Urinary bladder (tissue), 4 donors: ENCODE measurements at places on chromosomes 16 and 17.

DNA sequence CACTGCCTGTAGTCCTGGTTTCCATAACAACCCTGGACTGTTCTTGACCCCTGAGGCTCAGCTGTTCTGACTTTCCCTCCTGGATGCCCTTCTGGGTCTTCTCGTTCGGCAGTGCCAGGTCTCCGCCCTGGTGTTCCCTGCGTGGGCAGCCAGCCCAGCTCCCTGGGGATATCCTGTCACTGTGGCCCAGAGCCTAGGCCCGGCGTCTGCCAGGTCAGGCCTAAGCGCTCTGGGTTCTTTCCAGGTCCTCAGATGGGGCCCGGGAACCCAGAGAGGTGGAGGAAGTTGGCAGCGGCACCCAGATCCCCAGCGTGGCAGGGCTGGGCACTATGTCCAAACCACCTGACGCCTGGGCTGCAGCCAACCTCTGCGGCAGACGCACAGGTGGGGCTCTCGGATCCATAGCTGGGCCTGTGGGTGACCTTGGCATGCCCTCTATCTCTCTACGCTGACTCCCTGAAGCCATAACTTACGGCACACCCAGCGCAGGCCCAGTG lies 12.5 kb upstream of the ATP2A3 start:
- DNase-seq, result no peak

GRCh38 chr16:70508752-70509151 lies 14.6 kb downstream of the COG4 start:
- no peak for DNase-seq

GRCh38 chr17:79830763-79831264 lies 8.4 kb downstream of the CBX4 start:
- DNase-seq, result no peak

DNA sequence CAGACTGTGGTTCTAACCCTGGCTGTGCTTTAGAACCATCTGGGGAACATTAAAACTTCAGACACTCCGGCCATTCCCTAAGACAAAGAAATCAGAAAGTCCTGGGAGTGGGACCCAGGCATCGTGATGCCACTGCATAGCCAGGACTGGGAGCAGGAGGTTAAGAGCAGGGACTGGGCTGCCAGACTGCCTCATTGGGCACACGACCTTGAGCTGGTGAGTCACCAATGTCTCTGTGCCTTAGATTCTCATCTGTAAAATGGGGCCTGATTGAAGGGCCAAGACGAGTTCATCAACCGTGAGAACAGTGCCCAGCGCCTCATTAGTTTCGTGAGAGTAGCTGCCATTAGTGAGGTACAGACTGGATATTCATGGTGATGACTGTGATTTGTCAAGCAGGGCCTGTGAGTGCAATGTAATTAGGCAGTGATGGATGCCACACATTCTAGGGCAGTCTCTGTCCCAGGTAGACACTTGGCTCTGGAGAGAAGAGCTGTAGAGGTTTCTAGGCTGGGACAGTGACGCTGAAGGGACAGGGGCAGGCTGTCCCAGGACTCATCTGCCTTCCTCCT lies 196.8 kb downstream of the NTN1 start:
- DNase-seq, result no peak

GRCh38 chr17:72766761-72767356 lies 325.6 kb downstream of the SLC39A11 start:
- DNase-seq, result no peak

- DNase-seq, result no peak
These were observed 18.0 kb downstream of the C17orf75 start for GRCh38 chr17:32323811-32324491.

DNA sequence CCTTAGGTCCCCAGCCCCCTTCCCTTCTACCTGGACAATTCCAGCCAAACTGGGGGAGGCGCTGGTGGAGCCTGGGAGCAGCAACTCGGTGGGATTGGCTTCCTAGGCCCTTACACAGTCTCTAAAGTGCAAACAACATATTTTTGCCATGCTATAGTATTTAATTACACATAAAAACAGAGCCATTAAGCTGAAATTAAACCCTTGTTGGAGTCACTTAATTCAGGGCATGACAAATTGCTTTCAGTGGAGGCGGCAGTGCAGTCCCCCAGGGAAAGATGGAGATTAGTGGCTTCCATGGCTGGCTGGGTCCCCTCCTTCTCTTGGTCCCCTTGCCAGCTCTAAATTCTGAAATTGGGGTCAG lies 17.3 kb downstream of the IGFBP4 start:
- DNase-seq, result no peak

DNA sequence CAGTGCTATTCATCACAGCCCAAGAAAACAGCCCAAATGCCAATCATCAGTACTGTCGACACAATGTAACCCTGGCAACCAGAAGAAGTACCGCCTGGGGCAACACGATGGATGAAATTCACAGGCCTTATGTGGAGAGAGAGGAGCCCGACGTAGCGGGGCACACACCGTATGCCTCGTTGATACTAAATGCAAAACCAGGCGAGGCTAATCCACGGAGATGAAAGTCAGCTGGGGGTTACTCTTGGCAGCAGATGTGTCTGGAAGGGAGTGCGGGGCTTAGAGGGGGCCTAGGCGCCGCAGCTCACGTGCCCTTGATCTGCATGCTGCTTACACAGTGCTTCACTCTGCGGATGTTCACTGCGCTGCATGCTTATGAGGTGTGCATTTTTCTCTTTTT lies 29.8 kb downstream of the ITGAE start:
- no peak for DNase-seq

DNA sequence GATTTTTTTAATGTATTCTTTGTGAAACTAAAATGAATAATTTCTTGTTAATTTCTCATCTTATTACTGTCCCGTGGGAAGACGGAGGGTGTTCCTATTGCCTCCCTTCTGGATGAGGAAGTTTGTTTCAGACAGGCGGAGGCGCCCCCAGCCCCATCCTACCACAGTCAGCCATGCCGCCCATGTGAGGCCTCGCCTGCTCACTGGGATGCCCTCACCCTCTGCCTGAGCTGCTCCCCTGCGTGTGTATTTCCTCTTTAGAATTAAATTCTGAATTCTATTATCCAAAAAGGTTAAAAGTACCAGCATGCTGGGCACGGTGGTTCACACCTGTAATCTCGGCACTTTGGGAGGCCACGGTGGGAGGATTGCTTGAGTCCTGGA lies 14.0 kb downstream of the KCTD2 start:
- DNase-seq, result no peak

DNA sequence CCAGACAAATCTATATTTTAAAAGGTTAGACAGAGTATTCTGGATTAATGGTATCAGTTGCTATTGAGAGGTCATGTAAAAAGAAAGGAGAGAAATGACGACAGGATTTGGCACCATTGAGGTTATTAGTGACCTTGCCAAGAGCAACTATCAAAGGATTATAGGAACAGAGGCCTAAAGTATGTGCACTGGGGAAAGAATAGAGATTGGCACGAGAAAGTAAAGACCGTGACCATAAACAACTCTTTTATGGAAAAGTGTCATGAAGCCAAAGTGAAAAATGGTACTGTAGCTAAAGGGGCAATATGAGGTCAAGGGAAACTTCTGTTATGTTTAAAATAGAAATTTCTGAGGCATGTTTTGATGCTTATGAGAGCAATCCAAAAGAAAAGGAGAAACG lies 115.2 kb upstream of the KIF2B start:
- DNase-seq, result no peak

DNA sequence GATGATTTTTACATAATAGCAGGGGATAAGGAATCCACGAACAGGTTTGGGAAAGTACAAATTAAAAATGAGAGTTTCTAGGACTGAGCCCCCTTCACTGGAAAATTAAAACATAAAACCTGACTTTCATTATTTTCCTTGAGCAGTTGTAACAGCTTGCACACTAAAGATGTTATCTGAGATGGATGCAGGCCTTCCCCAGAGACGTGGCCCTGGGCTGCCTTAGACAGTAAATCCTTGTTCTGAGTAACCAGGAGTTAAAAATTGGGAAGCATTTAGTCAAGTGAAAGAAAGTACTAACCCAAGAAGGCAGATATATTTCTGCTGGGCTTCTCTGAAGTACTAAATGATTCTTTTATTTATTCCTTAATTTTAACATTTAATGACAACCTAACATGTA lies 432.2 kb upstream of the KIF2B start:
- DNase-seq, result no peak

DNA sequence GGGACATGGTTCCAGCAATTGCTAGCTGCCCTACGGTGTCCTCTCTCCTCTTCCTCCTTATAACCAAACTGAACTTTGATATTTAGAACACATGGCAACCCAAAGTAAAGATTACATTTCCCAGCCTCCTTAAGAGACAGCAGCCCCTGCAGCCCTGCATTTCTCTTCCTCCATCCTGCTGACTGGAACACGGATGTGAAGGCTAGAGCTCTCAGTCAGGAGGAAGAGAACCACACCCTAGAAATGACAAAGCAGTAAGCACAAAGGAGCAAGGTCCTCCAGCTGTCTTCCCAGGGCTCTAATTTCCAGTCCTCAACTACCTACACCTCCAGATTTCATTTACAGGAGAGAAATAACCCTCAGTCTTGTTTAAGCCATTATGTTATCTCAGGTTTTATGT lies 10.9 kb downstream of the DYNC1LI2 start:
- DNase-seq, result no peak

GRCh38 chr16:88195269-88195705 lies 187.5 kb upstream of the ZNF469 start:
- no peak for DNase-seq

DNA sequence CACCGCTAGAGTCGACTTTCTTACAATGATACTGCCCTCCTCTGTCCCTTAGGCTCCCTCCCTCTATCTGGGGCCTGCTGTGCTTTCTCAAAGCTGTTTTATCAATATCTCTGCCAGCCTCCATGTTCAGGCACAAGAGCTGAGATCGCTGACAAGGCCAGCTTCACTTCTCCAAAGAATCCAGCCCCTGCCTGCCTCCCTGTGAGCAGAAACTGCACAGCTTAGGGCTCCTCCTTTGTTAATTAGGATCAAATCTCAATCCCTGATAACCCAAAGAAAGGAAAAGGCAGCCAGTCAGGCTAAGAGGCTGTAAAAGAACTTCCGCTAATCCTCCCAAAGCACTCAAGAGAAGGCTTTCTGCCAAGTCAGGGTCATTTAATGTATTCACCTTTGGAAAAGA lies 616.0 kb upstream of the CDH11 start:
- no peak for DNase-seq

GRCh38 chr16:47833771-47834170 lies 322.0 kb downstream of the ABCC12 start:
- DNase-seq, result no peak

GRCh38 chr17:49546546-49547535 lies 28.8 kb upstream of the NXPH3 start:
- DNase-seq, result no peak

DNA sequence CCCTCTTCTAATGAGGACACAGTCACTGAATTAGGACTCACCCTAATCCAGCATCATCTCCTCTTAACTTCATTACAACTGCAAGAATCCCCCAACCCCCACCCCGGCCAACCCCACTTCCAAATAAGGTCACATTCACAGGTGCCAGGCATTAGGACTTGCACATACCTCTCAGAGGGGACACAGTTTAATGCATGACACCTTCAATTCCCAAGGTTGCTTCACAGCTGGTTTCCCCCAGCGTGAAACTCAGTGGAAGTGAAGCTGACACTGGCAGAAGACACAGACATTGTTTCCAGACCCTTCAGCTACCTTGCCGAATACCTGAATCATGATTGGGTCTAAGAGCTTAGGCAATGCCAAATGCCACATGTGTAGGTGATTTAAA lies 217.0 kb upstream of the DYNLRB2 start:
- DNase-seq, result no peak

- DNase-seq, result no peak
These were observed 3.2 kb downstream of the CCL3 start for GRCh38 chr17:36086791-36087190.

- DNase-seq, result no peak
These were observed 7.3 kb downstream of the SLC22A31 start for GRCh38 chr16:89192956-89193575.
